ENCODE measurements at places on chromosomes 2 and 18. TPM values are rescaled to one million over a fixed set of nuclear protein-coding genes. Genes with fewer than 3 reads are reported as not detected.

Gene ARID5A
- 23.2 TPM for polyA plus RNA-seq

Gene ENOSF1
- polyA plus RNA-seq, result 26.9 TPM

Gene DYNAP
- not detected for polyA plus RNA-seq

Gene FNDC4
- 2.8 TPM for polyA plus RNA-seq

Gene POTEJ
- polyA plus RNA-seq, result not detected

Gene GFPT1
- 15.9 TPM for polyA plus RNA-seq

DNA sequence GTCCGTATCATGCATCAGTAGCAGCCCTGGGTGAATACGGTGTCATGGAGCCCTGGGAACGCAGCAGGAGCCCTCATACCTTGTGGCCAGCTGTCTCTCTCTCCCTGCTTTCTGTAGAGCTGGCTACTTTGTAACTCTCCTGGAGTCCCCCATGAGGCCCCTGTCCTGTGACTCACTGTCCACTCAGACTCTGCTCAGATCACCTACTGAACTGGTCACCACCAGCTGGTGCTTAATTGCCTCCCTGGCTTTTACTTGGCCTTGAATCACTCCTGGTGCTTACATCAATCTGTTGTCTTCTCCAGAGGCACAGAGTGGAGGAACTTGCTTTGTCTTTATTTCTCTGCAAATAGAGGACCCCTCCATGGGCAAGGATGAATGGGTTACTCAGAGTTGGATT is 172.7 kb downstream of the HRH4 start:
- no peak for DNase-seq
- no peak overlapping the region for H3K4me3 ChIP-seq
- H3K36me3 ChIP-seq, result no peaks in the 10 kb centered on the region
- H3K27me3 ChIP-seq, result no peaks in the 10 kb centered on the region

DNA sequence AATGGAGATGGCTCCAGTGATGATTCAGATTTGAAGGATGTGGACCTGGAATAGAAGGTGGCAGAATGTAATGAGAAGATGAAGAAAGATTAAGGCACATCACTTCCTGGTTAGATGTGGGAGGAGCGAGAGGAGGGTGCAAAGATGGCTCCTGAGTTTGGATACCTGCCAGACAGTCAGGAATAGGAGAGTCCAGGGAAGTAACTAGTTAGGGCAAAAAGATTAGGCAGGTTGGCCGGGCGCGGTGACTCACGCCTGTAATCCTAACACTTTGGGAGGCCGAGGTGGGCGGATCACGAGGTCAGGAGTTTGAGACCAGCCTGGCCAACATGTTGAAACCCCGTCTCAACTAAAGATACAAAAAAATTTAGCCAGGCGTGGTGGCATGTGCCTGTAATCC is 5.6 kb downstream of the C2orf74 start:
- H3K36me3 ChIP-seq, result peaks cover 17% of the 10 kb centered on the region
- H3K27me3 ChIP-seq, result no peaks in the 10 kb centered on the region
- H3K4me1 ChIP-seq, result no peaks in the 10 kb centered on the region
- no peak overlapping the region for H3K27ac ChIP-seq
- DNase-seq, result no peak

DNA sequence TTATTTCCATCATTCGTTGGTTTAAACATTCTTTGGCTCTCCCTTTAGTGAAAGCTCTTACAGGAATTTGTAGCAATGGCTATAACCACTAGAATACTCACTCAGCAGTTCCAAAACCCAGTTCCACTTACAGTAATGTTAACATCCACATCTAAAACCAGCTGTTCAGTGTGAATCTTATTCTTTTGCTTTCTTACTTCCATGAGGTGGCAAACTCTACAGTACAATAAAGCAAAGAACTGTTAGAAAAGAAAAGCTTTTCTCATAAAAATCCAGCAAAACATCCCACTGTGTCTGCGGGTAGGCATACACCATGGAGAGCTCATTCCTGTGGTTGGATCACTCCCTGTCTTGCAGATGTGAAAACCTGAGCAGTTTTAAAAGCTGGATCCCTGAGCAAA is 147.1 kb downstream of the ARHGAP28 start:
- H3K27me3 ChIP-seq, result no peaks in the 10 kb centered on the region
- peaks cover 23% of the 10 kb centered on the region for H3K4me1 ChIP-seq
- H3K27ac ChIP-seq, result no peak overlapping the region
- no peak overlapping the region for H3K4me3 ChIP-seq
- no peak for DNase-seq

GRCh38 chr2:187988348-187988747 is 303.3 kb upstream of the GULP1 start:
- H3K27me3 ChIP-seq, result no peaks in the 10 kb centered on the region
- H3K36me3 ChIP-seq, result no peaks in the 10 kb centered on the region
- no peaks in the 10 kb centered on the region for H3K4me1 ChIP-seq
- no peak overlapping the region for H3K27ac ChIP-seq
- no peak for DNase-seq

GRCh38 chr2:184611361-184612085 is 13.2 kb downstream of the ZNF804A start:
- no peaks in the 10 kb centered on the region for H3K36me3 ChIP-seq
- no peak overlapping the region for H3K4me3 ChIP-seq
- no peaks in the 10 kb centered on the region for H3K4me1 ChIP-seq
- DNase-seq, result peak; percentile 42
- no peak overlapping the region for H3K27ac ChIP-seq
- H3K27me3 ChIP-seq, result no peaks in the 10 kb centered on the region

GRCh38 chr2:47201224-47201623 is 46.1 kb upstream of the STPG4 start:
- no peaks in the 10 kb centered on the region for H3K36me3 ChIP-seq
- peaks cover 8% of the 10 kb centered on the region for H3K4me1 ChIP-seq
- no peak overlapping the region for H3K4me3 ChIP-seq
- H3K27me3 ChIP-seq, result no peaks in the 10 kb centered on the region
- DNase-seq, result no peak
- no peak overlapping the region for H3K27ac ChIP-seq

GRCh38 chr18:75612456-75612855 is 185.0 kb upstream of the SMIM21 start:
- no peaks in the 10 kb centered on the region for H3K27me3 ChIP-seq
- no peaks in the 10 kb centered on the region for H3K36me3 ChIP-seq
- no peak for DNase-seq
- H3K4me1 ChIP-seq, result no peaks in the 10 kb centered on the region
- no peak overlapping the region for H3K27ac ChIP-seq

DNA sequence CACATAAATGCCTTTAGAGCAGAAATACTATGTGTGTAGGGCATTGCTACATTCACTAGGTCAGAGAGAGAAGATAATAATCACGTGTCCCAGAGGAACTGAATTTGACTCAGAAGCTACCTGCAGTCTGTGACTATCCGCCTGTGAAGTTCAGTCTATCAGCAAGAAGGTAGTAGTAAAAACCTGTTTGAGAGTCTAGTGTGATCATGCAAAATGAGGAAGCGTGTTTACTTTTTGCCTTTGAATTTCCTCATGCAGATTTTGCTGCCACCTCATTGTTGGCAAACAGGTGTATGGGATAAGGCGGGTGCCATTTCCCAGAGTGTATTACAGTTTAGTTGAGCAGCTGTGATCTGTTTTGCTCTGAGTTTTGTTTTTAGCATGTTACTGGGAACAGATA is 403.9 kb upstream of the FANCL start:
- DNase-seq, result no peak
- no peaks in the 10 kb centered on the region for H3K27me3 ChIP-seq
- no peak overlapping the region for H3K4me3 ChIP-seq
- no peaks in the 10 kb centered on the region for H3K4me1 ChIP-seq
- H3K27ac ChIP-seq, result no peak overlapping the region
- H3K36me3 ChIP-seq, result no peaks in the 10 kb centered on the region

DNA sequence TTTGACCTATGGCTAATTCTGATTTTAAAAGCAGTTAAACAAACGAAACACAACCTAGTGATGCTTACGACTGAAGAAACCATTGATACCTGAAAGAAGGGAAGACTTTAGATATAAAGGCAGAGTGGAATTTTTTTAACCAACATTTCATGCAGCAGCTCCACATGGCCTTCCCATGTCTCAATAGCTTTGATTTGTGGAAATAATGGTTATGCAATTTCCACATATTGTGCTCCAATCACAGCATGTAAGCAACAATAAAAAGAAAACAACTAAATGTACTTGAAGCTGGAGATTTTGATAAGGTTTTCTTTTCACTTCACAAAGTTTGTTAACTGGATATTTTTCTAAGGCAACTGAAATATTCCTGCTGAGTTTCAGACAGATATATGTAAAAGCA is 82.0 kb upstream of the SLC39A10 start:
- no peak overlapping the region for H3K4me3 ChIP-seq
- H3K27ac ChIP-seq, result no peak overlapping the region
- no peaks in the 10 kb centered on the region for H3K36me3 ChIP-seq
- no peaks in the 10 kb centered on the region for H3K4me1 ChIP-seq
- DNase-seq, result no peak

DNA sequence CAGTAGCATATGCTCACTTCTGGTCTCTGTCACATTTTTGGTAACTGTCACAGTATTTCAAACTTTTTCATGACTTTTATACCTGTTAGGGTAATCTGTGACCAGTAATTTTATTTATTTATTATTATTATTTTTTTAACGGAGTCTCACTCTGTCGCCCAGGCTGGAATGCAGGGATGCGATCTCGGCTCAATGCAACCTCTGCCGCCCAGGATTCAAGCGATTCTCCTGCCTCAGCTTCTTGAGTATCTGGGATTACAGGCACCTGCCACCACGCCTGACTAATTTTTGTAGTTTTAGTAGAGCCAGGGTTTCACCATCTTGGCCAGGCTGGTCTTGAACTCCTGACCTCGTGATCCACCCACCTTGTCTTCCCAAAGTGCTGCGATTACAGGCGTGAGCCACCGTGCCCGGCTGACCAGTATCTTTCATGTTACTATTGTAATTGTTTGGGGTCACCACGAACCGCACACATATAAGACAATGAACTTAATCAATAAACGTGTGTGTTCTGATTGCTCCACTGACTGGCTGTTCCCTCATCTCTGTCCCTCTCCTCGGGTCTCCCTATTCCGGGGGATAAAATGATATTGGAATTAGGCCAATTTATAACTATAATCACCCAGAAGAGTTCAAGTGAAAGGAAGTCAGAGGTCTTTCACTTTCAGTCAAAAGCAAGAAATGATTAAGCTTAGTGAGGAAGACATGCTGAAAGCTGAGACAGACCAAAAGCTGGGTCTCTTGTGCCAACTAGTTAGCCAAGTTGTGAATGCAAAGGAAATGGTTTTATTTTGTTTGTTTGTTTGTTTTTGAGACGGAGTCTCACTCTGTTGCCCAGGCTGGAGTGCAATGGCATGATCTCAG is 22.9 kb downstream of the TGIF1 start:
- no peaks in the 10 kb centered on the region for H3K4me1 ChIP-seq
- H3K36me3 ChIP-seq, result no peaks in the 10 kb centered on the region
- H3K4me3 ChIP-seq, result no peak overlapping the region
- H3K27ac ChIP-seq, result no peak overlapping the region
- DNase-seq, result no peak

- no peaks in the 10 kb centered on the region for H3K27me3 ChIP-seq
- peak overlapping the region; percentile 43 for H3K27ac ChIP-seq
- no peaks in the 10 kb centered on the region for H3K36me3 ChIP-seq
- H3K4me1 ChIP-seq, result peaks cover 13% of the 10 kb centered on the region
- H3K4me3 ChIP-seq, result no peak overlapping the region
- no peak for DNase-seq
Observed at GRCh38 chr18:10055125-10055750, 141.4 kb downstream of the VAPA start.

- H3K4me1 ChIP-seq, result peaks cover 10% of the 10 kb centered on the region
- H3K36me3 ChIP-seq, result no peaks in the 10 kb centered on the region
- no peak for DNase-seq
- H3K4me3 ChIP-seq, result no peak overlapping the region
- no peak overlapping the region for H3K27ac ChIP-seq
- H3K27me3 ChIP-seq, result peaks cover 65% of the 10 kb centered on the region
Observed at GRCh38 chr2:170822290-170823087, 5.8 kb downstream of the GAD1 start.

GRCh38 chr2:31922542-31923408 is 88.0 kb downstream of the MEMO1 start:
- no peaks in the 10 kb centered on the region for H3K4me1 ChIP-seq
- DNase-seq, result no peak
- peaks cover 7% of the 10 kb centered on the region for H3K36me3 ChIP-seq
- H3K4me3 ChIP-seq, result no peak overlapping the region
- no peaks in the 10 kb centered on the region for H3K27me3 ChIP-seq

DNA sequence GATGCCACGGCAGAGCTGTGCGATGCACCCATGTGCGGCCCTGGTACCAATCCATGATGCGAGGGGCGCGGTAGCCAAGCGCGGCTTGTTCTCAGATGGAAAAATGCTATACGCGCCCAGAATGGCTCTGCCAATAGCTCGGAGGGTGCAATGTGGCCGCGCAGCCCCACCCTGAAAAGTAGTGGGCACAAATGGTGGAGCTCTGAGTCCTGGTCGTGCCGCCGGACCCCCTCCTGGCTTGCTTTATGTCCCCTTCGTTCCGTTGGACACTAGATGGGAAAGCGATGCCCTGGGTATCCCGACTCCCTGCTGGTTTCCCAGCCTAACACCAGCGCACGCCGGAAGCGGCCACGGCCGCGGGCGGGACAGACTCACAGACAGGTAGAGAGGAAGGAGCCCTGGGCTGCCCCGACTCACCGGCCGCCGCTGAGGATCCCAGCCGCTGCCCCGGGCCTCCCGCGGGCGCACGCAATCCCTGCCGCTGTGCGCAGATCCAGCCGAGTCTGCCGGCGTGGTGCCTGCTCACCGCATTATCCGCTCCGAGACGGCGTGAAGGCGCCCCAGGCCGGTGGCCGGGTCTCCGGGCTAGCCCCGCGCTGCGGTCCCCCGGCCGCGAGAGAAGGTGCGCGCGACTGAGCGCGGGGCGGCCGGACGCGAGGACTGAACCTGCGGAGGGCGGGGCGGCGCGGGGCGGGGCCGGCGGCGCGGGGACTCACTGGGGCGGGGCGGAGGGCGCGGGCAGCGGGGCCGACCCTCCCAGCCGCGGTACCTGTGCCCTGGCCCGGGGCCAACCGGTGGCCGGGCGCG is at the start of gene CDC42EP3:
Gene CDC42EP3, minus strand, starts transcription at position 634 of the 807 bp plus-strand sequence. CDS start 25,055 bp downstream, outside the sequence.
- peak within 1 kb of the TSS; percentile 96 for H3K27ac ChIP-seq
- H3K4me3 ChIP-seq, result peak within 1 kb of the TSS; percentile 87
- H3K36me3 ChIP-seq, result no peaks in the 10 kb centered on the region
- H3K27me3 ChIP-seq, result no peaks in the 10 kb centered on the region

DNA sequence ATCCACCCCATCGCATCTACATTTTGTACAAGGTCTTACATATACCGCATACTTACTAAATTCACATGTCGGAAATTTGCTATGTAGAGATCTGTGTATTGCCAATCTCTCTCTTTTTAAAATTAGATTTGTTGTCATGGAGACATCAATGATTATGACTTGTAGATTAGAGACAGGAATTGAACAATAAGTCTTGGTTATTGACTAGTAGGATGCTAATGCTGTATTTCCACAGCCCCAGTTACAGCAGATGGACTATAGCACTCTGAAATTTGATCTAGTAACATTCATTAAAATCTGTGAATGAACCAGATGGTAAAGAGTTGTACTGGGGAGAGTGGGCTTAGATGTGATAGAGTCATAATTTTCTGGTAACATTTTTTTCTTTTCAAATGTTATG is 805.7 kb downstream of the SLC4A3 start:
- H3K4me3 ChIP-seq, result no peak overlapping the region
- H3K36me3 ChIP-seq, result no peaks in the 10 kb centered on the region
- no peak for DNase-seq

- peaks cover 6% of the 10 kb centered on the region for H3K4me1 ChIP-seq
- H3K4me3 ChIP-seq, result no peak overlapping the region
- no peaks in the 10 kb centered on the region for H3K36me3 ChIP-seq
- DNase-seq, result no peak
Observed at GRCh38 chr2:85019121-85019520, 48.2 kb downstream of the KCMF1 start.

- H3K4me3 ChIP-seq, result no peak overlapping the region
- no peaks in the 10 kb centered on the region for H3K36me3 ChIP-seq
- H3K27me3 ChIP-seq, result no peaks in the 10 kb centered on the region
Observed at GRCh38 chr18:3380384-3380961, 69.5 kb upstream of the TGIF1 start.

GRCh38 chr2:192139813-192140212 is 54.9 kb downstream of the TMEFF2 start:
- no peaks in the 10 kb centered on the region for H3K36me3 ChIP-seq
- no peaks in the 10 kb centered on the region for H3K27me3 ChIP-seq
- no peak overlapping the region for H3K27ac ChIP-seq
- H3K4me1 ChIP-seq, result no peaks in the 10 kb centered on the region

All from lung (tissue), 17 donors.